ENCODE measurements at places on chromosomes 6 and 20. TPM values are rescaled to one million over a fixed set of nuclear protein-coding genes. Genes with fewer than 3 reads are reported as not detected.

Gene KCNQ2
- total RNA-seq = not detected

Gene SIM1
- total RNA-seq = 5.3 TPM

Gene KIF25
- total RNA-seq = not detected

Gene SSR1
- total RNA-seq = 116 TPM

- DNase-seq = peak; percentile 85
These were observed 76.6 kb downstream of the SLX4IP start for GRCh38 chr20:10511509-10512251.

GRCh38 chr6:19896693-19897010 is 59.5 kb downstream of the ID4 start:
- DNase-seq = no peak

DNA sequence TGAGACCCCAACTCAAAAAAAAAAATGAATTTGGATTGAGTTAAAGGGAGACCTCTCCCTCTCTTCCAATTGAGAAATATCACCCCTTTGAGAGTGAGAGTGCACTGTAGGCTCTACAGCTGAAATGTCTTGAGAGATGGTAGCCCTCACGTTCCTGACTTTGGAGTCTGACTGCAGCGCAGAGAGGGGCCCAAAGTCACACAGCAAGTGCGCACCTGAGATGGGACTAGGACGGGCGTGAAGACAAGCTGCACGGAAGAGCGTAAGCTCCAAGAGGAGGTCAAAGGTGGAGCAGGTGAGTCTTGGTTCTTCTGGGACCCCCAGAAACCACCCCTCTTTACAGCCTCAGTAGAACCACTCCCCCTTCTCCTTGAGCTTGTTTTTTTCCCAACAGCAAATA is 643 bp downstream of the SLA2 start:
- no peak for DNase-seq

GRCh38 chr6:31952140-31952805 is 6.4 kb downstream of the CFB start:
- DNase-seq = peak; percentile 67

DNA sequence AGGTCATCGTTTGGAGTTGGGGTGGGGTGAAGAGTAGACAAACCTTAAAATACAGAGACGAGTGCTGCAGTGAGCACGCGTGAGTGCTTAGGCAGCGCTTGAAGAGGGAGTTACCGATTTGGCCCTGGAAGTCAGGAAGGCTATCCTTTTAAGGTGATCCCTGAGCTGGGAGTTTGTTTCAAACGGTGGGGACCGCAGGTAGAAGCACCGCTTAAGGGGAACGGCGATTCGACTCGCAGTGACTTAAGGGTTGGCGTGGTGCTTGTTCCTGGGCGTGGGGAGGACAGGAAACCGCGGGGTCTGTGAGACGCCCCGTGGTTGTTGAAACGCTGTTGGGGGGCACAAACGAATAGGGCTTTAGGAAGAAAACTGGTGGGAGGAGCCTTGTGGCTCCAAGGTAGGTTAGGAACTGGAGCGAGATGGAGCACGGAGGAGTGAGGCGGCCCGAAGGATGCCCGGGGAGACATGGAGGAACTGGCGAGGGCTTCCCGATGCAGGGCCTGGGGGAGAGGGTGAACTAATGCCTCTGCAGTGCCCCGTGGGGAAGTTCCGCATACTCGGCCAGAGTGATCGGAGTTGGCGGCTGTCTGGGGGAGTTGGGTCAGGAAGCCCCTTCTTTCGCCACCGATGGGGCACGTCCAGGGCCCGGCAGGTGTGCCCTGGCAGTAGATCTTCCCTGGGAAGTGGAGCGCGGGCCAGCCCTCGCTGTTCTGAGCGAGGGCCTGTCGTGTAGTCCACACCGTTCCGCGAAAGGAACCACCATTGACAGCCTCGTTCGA is 1.3 kb upstream of the CDYL start:
- DNase-seq = peak; percentile 54

Data from ureter (tissue), 1 donor.